ENCODE measurements at places on chromosomes 3 and 15.

DNA sequence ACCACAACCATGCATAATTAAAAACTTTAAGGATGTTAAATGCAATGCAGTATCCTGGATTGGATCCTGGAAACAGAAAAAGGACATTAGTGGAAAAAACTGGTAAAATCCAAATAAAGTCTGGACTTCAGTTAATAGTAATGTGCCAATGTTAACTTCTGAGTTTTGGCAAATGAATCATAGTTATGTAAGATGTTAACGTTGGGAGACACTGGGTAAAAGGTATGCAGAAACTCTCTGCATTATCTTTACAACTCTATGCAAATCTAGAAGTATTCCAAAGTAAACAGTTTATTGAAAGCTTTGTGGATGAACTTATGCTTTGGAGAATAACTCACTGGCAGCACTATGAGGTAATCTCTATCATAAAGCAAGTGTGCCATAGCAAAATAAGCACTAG lies 357.4 kb downstream of the RORA start:
- DNase-seq: no peak

- DNase-seq: no peak
Measured at GRCh38 chr15:33094336-33094735, 100.2 kb downstream of the FMN1 start.

GRCh38 chr3:24135280-24135679 lies 190.2 kb downstream of the NR1D2 start:
- no peak for DNase-seq

DNA sequence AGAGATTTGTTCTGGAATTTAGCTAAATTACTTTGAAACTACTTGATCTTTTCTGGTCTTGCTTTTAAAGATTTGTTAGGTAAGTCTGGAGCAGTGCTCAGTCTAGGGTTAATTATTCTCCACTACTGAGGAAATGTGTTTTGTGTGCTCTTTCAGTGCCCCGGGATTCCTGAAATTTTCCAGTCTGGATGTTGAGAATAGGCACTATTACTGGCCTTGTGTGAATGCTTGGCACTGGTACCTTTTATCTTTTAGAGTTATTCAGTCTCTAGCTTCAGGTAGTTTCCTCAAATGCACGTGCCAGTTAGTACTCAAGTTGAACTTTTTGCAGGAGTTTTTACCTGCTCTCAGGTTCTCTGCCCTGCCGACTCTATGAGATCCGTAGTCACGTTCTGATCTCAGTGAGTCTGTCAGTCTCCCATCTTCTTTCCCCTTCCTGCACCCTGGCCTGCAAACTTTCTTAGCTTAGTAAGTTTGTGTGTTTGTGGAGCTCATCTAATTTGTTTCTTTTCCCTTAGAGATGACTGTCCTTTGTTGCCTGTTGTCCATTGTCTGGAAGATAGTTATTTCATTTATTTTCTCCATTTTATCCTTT lies 39.5 kb downstream of the TCF12 start:
- no peak for DNase-seq

DNA sequence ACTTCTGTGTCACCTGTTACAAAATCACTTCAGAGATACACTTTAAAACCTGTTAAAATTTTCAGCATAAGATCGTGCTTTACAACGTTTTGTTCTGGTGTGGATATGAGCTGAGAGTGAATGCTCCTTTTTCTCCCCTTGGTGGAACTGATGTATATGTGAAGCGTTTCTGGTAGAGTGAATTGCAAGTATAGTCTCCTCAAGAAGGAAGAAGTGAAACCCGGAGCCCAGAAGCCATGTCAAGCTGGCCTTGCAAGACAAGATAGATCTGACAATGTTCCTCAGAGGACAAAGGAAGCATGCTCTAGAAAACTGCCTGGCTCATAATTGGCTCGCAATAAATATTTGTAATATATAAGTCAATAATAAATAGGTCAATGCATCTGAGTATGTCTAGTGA lies 23.6 kb downstream of the SERPINI2 start:
- no peak for DNase-seq

- no peak for DNase-seq
Measured at GRCh38 chr15:39597751-39598185, 16.9 kb downstream of the THBS1 start.

DNA sequence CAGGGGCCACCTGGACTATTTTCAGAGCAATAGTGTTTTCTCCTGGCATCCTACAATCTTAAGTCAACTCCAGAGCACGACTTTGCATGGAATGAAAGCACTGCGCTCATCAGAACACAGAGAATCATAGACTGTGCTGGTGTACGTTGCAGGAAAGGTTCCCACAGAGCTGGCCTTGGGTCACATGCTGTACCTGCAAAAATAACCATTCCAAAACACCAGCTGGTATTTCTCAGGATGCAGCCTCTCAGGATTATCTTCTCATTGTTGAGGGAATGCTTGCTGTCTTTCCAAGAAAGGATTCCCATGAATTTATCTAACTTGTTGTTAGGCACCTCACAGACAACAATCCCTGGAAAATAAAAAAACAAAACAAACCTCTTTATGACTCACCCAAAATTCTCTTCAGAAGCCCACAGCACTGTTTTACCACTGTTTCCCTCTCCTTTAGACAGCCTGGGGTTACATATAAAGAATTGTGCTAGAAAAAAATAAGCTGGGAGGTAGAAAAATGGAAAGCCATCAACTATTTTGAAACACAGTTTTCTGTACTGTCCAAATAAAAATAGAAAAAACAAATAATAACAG lies 131.7 kb downstream of the ATP8B4 start:
- DNase-seq: no peak

- no peak for DNase-seq
Measured at GRCh38 chr3:11386465-11387113, 114.4 kb downstream of the ATG7 start.

GRCh38 chr3:149395107-149396089 lies 17.9 kb upstream of the TM4SF1 start:
- DNase-seq: no peak

DNA sequence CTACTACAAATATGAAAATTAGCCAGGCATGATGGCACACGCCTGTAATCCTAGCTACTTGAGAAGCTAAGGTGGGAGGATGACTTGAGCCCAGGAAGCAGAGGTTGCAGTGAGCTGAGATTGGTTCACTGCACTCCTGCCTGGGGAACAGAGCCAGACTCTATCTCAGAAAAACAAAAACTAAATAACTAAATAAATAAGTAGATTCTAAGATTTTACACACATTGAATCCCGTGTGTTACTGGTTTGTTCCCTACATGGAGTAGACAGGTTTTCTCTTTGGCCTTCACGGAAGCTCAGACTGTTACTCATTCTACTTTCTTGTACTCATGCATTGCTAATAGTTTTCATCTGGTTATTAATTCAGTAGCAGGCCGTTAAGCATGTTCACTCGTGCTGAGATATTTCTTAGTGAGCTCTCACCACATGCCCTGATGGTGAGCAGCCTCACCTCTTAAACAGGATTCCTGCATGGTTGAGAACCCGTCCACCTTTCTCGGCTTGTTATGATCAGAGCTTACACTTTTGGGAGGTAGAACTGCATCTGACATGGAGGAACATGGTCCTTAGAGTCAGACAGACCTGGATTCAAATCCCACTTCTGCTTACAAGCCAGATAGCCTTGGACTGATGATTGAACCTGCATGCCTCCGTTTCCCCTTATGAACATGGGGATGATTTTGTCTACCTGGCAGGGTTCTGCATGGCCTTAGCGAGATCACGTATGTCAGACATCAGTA lies 49.1 kb downstream of the CMTM7 start:
- no peak for DNase-seq

DNA sequence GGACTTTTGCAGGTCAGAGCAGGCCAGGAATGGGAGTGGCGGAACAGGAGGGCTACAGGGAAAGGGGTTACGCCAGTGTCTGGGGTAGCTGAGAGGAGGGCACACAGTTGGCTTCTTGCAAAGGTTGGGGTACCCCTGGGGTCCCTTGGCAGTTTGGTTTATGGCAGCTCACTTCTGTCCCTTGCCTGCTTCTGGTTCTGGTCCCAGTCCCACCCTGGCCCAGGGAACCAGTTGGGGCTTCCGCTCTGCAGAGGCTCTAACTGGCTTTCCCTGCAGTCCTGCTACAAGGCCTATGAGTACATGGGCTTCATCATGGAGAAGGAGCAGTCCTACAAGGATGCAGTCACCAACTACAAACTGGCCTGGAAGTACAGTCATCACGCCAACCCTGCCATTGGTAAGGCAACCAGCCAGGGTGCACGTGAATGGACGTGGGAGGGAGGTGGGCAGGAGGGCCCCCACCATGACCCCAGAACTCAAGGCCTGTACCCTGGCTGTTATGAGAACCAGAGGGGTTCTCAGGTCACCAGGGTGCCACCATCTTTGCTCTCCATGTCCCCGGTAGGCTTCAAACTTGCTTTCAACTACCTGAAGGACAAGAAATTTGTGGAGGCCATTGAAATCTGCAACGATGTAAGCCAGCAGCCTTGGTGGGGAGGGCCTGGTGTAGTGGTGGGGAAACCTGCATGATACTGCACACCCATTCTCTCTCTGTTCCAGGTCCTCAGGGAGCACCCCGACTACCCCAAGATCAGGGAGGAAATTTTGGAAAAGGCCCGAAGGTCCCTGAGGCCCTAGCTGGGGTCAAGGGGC lies 15.2 kb downstream of the CSRNP1 start:
- DNase-seq: no peak

- no peak for DNase-seq
Measured at GRCh38 chr3:160618363-160618762, 53.0 kb upstream of the KPNA4 start.
